Fibroblast of lung (primary cell): ENCODE measurements at places on chromosomes 2 and 18. TPM values are rescaled to one million over a fixed set of nuclear protein-coding genes. Genes with fewer than 3 reads are reported as not detected.

DNA sequence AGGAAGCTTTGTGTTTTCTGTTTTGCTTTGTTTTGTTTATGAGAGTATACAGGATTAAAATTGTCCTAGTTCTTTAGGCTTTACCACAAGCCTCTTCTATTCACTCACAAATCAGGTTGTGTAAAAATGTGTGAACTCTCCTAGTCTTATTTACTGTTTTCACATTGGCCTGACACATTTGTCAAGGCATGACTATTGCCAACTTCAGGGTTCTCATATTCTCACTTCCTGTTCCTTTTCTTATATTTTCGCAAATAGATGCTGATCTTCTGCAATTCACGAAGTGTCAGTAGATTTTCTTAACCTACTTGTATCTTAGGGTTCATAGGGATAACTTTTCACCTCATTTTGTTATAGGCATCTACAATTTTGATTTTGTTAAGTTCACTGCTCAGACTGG, 67.1 kb downstream of the CCDC102B start:
- H3K4me1 ChIP-seq = no peaks in the 10 kb centered on the region
- no peaks in the 10 kb centered on the region for H3K27me3 ChIP-seq
- H3K36me3 ChIP-seq = no peaks in the 10 kb centered on the region
- H3K4me3 ChIP-seq = no peak overlapping the region

The CD226 gene
- 0.33 and 0.51 TPM in 2 replicates for total RNA-seq

DNA sequence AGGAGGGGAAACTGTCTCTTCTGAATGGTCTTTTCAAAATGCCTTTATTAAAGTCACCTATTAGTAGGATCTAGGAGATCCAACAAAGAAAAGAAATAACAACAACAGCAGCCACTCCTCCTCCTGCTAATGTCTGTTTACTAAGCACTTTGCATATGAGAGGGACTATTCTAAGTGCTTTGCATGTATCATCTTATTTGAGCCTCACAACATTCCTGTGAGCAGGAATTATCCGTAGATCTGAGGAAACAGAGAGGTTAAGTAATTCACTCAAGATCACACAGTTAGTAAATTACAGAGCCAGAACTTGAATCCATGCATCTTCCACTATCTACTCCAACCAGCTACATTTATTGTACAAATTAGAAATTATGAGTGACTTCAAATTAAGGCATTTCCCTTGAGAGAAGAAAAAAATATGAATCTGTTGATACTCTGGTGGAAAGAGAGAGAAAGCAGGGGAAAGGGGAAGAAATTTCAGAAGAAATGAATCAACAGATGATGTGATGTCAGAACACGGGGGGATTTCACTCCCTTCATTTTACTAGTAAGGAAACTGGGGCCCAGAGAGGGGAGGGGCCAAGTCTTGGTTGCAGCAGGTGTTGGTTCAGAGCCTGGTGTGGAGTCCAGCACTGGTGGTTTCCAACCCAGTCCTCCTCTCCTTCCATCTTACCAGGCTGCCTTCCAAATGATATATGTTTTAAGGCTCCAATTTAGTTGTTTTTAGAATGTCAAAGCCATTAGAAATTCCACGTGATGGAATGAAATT, 49.7 kb downstream of the TSN start:
- no peak overlapping the region for H3K27ac ChIP-seq
- H3K4me1 ChIP-seq = no peaks in the 10 kb centered on the region
- H3K27me3 ChIP-seq = peaks cover 5% of the 10 kb centered on the region
- H3K4me3 ChIP-seq = no peak overlapping the region
- no peaks in the 10 kb centered on the region for H3K36me3 ChIP-seq

DNA sequence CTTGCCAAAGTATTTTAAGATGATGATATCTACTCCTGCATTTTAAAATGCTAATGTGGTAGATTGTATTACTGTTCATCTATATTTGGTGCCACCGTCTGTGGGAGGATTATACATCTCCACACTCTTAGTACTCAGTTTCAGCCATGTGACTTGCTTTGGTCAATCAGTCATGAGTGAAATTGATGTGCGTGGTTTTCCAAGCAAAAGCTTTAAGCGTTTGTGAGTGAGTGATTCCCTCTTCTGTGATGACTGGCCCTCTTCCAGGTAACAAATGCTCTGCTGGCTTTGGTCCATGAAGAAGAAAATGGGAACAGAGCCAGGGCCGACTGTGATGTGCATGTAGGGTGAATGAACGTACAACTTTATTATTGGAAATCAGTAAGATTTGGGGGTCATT, 330.4 kb downstream of the LPIN1 start:
- H3K27me3 ChIP-seq = no peaks in the 10 kb centered on the region
- H3K27ac ChIP-seq = no peak overlapping the region
- no peak overlapping the region for H3K4me3 ChIP-seq

The ZNF516 gene
- 28.0 and 32.7 TPM in 2 replicates for total RNA-seq

- peak; percentile 36 for DNase-seq
- H3K4me1 ChIP-seq = no peaks in the 10 kb centered on the region
- no peaks in the 10 kb centered on the region for H3K36me3 ChIP-seq
- H3K4me3 ChIP-seq = no peak overlapping the region
- H3K27ac ChIP-seq = no peak overlapping the region
- H3K27me3 ChIP-seq = no peaks in the 10 kb centered on the region
Observed at GRCh38 chr2:144759746-144760145, 239.8 kb upstream of the ZEB2 start.
